ENCODE measurements at places on chromosomes 5 and 9. TPM values are rescaled to one million over a fixed set of nuclear protein-coding genes. Genes with fewer than 3 reads are reported as not detected.

FABP6 gene
- not detected for total RNA-seq

GPR151 gene
- not detected for total RNA-seq

FOXD4L4 gene
- 0.32 TPM for total RNA-seq

SPDL1 gene
- total RNA-seq = 9.8 TPM

NFIL3 gene
- total RNA-seq = 87.2 TPM

NUDT2 gene
- total RNA-seq = 21.6 TPM
